Fibroblast of skin of right biceps (primary cell): ENCODE measurements at places on chromosomes 5 and 9.
A peak's percentile ranks its signal among the peaks of the same experiment; 100 is the strongest.

DNA sequence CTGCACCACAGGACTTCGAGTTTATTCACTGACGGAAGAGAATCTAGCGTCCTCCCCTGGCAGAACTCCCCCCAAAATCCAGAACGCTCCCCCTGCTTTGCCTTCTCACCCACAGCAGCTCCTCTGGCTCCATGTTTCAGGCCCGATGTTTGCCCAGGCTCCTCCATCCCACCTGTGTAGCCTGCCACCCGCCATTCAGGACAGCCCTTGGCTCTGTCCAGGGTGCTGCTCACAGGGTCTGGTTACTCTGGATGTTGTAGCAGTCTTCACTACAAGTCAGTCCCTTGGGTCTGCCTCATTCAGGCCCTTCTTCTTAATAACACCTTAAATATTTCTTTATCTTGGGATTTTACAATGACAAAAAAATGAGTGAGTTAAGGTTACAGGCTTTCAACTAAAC is 41.3 kb upstream of the SV2C start:
- DNase-seq = no peak

DNA sequence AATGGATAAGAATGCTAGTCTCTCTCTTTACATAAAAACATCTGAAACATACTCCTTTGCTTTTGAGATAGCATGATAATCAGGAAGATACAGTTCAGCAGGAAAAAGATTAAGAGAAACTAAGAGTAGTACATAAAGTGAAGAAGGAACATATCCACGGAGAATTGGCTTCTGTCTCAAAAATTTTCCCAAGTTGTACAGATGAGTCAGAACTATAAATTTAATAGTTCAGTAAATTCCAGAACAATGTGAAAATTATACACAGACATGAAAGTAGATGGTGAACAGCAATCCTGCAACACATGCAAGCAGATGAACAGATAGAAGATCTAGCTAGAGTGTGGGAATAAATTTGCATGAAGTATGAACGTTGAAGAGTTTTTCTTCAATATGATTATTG is 691.4 kb upstream of the RIOK2 start:
- DNase-seq = peak; percentile 18

DNA sequence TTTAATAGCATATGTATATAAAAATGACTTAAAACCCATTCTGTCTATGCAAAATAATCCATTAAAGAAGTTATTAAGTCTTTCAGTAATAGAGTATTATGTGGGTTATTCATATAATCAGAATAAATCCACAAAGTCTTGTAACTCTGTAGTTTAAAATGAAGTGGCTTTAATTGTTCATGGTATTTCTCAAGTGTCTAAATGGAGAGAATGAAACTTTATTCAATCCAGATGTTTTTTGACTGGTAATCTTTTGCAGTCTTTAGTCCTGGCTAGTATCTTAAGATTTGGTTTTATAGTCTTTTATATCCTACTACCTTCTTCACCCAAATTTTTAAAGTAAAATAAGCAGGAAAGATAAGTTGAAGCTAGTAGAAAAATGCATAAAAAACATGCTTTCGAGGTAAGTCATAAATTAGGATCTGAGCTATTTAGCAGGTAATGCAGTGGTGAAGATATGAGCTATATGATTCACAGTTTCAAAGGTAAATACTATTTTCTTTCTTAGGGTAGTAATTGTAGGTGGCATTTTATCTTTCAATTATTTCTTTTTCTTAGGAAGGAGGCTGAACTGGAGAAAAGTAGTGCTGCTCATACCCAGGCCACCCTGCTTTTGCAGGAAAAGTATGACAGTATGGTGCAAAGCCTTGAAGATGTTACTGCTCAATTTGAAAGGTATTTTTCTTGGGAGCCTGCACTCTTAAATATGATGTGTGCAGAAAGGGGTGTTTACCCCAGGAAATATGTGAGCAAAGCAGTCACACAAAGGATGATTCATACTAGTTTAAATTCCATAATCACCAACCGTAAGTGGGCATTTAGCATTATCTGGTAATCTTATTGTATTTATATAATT is 17.9 kb downstream of the HMMR start:
- peak; percentile 19 for DNase-seq

- peak; percentile 62 for DNase-seq
Observed at GRCh38 chr9:71743217-71743705, 25.1 kb downstream of the CEMIP2 start.

DNA sequence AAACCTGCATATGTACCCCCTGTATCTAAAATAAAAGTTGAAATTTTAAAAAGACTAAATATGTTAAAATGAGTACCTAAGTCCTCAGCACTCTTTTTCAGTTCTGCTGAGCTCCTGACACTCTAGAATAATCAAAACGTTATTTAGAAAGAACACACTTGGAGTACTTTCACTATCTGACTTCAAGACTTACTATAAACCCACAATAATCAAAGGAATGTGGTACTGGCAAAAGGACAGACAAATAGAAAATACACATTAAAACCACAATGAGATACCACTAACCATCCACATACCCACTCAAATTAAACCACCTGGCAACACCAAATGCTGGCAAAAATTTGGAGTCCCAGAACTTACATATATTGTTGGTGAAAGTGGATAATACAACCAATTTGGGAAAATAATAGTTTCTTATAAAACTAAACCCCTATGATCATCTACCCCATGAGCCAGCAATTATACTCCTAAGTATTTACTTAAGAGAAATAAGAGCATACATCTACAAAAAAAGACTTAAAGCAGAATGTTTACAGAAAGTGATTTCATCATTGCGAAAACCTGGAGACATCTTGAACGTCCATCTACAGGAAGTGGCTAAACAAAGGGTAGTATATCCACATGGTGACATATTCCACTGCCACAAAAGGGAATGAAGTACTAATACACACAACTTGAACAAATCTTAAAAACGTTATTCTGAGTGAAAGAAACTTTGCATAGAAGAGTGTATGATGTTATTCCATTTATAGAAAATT is 12.8 kb upstream of the PRSS3 start:
- DNase-seq = peak; percentile 47

- DNase-seq = peak; percentile 57
Observed at GRCh38 chr9:108666240-108666784, 189.5 kb downstream of the ACTL7B start.

DNA sequence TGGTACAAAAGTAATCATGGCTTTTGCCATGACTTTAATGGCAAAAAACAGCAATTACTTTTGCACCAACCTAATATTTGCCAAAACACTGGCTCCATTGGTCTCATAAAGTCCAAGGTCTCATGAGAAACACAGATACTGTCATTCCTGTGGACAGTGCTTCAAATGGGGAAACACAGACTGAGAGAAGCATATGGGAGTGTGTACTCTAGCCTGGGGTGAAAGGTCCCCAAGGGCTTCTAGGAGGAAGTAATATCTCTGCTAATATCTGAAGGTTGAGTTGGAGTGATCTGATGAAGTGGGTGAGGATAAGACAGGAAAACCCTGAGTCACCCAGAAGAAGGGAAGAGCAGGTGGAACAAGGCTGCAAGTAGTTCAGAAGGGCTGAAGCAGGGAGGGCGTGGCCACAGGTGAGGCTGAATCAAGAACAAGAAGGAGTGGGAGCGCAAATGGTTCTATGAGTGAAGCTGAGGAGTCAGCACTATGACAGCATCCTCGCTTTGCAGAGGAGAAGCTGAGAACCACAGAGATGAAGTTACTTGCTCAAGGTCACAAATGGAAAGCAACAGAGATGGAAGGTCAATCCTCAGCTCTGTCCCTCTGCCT is 164.1 kb downstream of the ASTN2 start:
- DNase-seq = no peak

DNA sequence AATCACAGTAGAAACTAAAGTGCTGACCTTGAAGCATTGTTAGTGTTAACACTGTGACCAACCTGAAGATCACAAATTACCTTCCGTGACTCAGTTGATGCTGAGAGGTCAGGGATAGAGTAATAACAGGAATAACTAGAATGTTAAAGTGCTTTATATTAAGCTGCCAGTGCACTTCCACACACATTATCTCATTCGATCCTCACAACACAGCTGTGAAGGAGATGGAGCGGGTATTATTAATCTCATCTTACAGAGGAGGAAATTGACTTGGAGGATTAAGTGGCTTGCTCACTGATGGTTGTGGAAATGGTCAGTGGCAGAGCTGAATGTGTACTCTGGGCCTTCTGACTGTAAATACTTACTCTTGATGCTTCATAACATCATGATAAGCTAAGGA is 252.5 kb upstream of the DMRT1 start:
- DNase-seq = no peak

DNA sequence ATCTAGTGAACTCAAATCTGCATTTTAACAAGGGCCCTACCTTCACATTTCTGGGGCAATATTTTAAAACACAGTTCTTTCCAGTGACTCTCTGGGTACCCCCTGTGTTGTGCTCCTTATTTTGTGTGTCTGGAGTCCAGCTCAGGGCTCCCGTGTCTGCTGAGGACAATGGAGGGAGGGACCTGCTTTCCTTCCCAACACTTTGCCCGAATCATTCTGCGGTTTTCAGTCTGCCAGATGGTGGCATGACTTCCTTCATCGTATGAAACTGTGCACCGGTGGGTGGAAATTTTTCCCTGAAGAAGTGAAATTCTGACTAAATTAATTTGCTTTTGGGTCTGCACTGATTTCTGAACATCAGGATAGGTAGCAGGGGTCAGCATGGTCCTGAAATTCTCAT is 153.6 kb upstream of the CD180 start:
- DNase-seq = no peak

GRCh38 chr9:72156586-72156985 is 7.3 kb downstream of the GDA start:
- DNase-seq = no peak

- no peak for DNase-seq
Observed at GRCh38 chr9:121069396-121069795, 5.4 kb upstream of the CNTRL start.

GRCh38 chr9:132782037-132782436 is 96.0 kb downstream of the AK8 start:
- DNase-seq = no peak
